ENCODE measurements at places on chromosomes 7 and 10.

- DNase-seq = no peak
Observed at GRCh38 chr10:116857156-116857555, 7.9 kb downstream of the ENO4 start.

- DNase-seq = peak; percentile 46
Observed at GRCh38 chr7:116249969-116250553, 39.7 kb downstream of the TES start.

DNA sequence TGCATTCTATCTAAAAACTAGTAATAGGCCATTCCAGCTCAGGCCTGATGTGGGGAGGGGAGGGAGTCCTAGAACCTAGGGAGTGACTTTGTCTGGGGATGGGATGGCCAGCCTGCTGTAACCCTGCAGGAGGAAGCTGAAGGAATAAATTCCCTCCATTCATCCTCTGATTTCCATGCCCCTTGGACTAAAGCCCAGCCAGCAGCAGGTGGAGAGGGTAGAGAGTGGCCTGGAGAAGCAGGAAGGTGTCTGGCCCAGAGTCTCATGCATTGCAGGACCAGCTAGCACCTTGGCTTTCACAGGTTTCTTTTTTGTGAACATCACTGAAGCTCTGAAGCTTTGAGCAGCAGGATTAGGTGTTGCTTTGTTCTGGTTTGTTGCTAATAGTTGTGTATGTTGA is 32.8 kb upstream of the CDH23 start:
- no peak for DNase-seq

- peak; percentile 76 for DNase-seq
Observed at GRCh38 chr7:36473454-36474282, 84.0 kb downstream of the ANLN start.

GRCh38 chr10:76540786-76541185 is 1096.8 kb downstream of the KCNMA1 start:
- no peak for DNase-seq

GRCh38 chr7:44408596-44408995 is 81.9 kb downstream of the NUDCD3 start:
- DNase-seq = peak; percentile 56

DNA sequence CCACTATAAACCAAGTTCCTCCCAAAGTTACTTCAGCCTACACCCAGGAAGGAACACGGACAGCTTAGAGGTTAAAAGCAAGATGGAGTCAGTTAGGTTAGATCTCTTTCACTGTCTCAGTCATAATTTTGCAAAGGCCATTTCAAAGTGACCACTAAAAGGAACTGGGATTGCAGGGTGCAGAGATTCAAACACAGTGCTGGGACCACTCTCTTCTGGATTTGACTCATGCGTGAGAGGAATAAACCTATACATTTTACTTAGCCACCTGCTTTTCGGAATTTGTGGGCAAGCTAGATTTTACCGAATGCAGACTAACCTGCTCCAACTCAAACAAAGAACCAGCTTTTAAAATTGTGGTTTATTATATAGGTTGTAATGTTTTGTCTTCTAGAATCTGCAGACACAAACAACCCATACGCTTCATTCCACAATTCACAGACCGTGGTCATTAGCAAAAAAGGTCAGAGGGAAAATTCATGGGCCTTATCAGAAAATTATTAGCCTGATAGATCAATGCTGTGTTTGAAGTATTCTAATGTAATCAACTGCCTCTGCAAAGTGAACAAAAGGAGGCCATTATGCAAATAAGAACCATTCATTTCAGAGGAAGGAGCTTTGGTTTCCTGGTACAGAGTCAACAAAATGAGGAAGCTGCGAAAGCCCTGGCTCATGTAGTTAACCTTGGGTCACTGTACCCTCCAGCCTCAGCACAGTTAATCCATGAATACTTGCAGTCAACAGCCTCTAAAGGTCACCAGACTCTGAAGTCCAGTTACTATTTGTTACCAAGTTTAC is 342.7 kb upstream of the KLF6 start:
- DNase-seq = no peak

DNA sequence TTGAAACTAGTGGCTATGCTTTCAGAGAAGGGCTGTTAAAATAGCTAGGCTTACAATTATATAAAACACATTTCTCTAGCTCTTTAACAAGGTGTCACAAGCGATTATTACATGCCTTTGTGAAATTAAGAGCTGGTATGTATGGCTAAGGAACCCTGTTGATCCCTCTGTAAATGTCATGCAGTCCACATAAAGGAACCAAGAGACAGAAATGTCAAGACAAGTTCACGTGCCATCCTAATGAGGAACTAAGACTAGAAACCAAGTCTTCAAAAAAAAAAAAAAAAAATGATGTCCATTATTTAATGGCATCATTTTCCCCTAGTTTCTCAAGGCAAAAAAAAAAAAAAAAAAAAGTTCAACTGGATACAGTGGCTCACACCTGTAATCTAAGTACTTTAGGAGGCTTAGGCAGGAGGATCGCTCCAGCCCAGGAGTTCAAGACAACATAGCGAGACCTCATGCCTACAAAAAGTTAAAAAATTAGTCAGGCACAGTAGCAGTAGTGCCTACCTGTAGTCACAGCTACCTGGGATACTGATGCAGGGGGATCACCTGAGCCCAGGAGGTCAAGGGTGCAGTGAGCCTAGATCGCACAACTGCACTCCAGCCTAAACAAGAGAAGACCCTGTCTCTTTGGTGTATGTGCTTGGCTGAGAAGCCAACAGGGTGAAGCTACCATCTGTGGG is 63.4 kb downstream of the SRPK2 start:
- DNase-seq = no peak

DNA sequence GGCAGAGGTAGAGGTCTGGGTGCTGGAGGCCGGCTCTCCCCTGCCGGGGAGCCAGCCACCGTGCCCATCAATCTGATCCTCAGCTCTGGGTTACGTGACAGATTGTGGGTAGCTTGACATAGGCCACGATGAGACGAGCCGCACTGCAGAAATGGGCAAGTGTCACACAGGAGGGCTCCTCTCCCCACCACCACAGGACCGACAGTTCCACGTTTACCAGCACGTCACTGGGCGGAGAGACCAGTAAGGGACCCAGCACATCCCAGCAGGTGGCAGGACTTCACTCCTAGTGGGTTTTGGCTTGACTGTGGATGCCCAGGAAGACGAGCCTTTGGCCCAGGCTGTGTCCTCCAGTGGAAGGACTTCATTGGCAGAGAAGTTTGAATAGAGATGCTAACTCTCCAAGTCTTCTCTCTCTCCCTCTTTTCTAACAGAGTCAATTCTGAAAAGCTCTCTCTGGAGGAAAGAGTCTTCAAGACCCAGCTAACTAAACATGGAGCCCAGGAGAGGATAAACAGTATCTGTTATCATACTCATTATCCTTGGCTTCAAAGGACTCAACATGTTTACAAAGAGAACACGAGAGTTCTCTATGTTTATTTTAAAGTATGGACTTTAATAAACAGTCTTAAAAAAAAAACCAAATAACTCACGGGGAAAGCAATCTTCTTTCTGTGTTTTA is 129.3 kb upstream of the JCAD start:
- DNase-seq = no peak

- peak; percentile 34 for DNase-seq
Observed at GRCh38 chr10:12431151-12432101, 82.1 kb downstream of the CAMK1D start.

DNA sequence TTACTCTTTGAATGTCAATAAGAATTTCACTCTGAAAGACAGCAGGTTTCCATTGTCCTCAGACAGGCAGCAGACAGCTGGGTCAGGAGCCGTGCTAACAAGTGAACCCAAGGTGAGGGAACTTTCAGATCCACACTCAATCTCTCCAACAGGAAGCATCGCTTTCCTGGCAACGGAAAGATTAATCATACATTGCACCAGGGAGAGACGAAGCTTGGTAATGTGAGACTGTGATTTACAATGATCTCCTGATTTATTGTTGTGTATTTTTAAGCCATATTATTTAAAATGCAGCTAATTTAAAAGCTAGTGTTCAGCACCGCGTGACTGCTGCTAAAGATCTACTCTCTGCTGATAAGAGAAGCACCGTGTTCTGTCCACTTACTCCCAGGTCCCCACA is 17.5 kb upstream of the NOM1 start:
- DNase-seq = no peak

DNA sequence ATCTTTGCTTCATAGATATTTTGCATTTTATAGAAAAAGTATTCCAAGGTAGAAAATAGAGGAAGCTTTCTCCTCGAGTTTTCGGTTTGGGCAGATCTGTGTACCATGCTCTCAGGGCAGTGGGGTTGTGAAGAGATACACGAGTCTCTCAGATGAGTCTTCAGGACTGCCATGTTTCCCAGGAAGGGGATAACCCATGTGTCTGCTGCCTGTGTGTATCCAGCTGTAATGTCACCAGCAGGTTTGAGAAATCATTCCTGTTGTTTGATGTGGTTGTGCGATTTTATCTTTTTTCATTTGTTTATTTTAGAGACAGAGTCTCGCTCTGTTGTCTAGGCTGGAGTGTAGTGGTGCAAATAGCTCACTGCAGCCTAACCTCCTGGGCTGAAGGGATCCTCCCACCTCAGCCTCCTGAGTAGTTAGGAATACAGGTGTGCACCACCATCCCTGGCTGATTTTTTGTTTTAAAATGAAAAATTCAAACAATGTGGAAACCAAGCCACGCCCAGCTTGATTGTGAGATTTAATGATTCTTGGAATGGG is 48.9 kb downstream of the SNX10 start:
- DNase-seq = no peak

DNA sequence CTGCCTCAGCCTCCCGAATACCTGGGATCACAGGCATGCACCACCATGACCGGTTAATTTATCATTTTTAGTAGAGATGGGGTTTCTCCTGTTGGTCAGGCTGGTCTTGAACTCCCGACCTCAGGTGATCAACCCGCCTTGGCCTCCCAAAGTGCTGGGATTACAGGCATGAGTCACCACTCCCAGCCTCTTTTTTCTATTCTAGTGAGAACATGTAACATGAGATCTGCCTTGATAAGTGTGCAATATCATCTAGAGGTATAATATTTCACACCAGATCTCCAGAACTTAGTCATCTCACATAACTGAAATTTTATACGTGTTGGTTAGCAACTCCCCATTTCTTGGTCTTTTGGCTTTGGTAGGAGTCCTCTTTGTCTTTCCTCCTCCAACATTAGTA is 656.9 kb downstream of the CNTNAP2 start:
- no peak for DNase-seq

DNA sequence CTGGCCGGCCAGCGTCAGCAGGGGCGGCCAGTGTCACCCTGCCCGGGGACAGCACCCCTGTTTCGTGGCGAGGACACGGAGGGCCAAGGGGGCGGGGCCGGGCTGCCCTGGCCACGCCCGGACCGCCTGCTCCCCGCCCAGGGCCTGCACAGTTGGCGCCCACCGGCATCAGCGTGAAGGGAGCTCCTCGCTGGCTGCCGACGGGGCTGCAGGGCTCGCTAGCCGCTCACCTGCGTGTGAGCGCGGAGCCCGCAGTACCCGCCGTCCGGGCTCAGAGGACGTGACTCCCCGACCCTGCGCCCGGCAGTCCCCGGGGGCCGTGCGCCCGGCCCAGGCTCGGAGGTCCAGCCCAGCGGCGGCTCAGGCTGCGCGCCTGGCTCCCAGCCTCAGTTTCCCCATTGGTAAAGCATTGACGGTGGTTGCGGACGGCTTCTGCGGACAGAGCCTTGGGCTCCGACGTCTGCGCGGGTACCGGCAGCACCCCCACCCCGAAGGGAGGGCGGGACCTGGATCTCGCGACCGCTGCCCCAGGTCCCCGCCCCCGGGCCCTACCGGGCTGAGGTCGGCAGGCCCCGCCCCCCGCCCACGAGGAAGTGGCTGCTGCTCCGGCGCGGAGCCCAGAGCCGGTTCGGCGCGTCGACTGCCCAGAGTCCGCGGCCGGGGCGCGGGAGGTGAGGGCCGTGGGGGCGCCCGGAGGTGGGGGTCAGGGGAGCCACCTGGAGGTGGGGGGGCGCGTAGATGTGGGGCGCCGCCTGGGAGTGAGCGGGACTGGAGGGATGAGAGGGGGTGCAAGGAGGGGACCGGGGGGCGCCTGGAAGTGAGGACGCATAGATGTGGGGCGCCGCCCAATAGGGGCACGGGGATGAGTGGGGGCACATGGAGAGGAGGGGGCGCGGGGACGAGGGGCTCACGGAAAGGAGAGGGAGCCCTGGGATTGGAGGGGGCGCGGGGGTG is at the start of gene ARPC1B:
ARPC1B (plus strand) TSS at position 620 of the 954 bp plus-strand sequence. CDS start 10,985 bp downstream, outside the sequence.
- peak; percentile 89 for DNase-seq

DNA sequence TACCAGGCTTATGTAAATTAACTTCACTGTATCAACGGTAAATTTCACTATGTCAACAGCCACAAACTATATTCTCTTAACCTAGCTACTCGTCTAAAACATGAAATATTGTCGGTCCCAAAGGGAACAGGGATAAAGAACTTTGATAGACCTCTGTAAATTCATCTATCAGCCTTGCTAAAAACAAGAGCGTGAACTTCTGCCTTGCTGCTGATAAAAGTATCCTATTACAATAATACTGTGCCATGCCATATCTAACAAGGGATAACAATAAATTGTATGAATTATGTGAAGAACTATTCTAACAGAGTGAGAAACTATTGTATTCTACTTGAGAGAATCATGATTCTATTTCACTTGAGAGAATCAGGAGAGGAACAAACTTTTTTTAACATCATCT is 117.2 kb downstream of the CNOT4 start:
- DNase-seq = no peak

- no peak for DNase-seq
Observed at GRCh38 chr7:5083311-5083711, 37.7 kb downstream of the RBAK start.

- no peak for DNase-seq
Observed at GRCh38 chr10:22915314-22915713, 12.5 kb upstream of the ARMC3 start.

DNA sequence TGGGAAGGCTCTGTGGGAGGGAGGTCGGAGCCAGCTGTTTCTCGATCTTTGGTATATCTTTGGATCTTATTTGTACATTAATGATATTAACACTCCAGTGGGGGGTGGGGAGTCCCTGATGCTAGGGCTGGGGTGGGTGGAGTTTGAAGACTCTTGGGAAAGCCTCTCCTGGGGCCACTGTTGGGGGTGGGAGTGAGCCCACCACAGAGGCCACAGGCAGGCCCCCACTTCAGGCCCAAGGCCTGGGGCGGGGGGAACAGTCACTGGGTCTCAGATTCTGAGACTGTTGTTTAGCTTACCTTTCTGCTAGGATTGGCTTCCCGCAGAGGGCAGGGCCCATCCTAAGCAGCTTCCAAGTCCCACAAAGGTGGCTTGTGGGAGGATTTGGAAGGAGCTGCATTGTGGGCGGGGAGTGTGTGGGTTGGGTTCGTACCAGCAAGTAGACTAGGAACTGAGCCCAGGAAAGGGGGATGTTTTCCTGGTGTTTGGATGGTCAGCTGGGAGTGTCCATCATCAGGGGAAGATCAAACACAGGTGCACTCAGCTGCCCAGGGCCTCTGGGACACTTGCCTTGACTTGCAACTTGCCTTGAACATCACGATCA is 11.9 kb downstream of the YKT6 start:
- no peak for DNase-seq

GRCh38 chr10:121514141-121514865 is 83.9 kb downstream of the FGFR2 start:
- no peak for DNase-seq

DNA sequence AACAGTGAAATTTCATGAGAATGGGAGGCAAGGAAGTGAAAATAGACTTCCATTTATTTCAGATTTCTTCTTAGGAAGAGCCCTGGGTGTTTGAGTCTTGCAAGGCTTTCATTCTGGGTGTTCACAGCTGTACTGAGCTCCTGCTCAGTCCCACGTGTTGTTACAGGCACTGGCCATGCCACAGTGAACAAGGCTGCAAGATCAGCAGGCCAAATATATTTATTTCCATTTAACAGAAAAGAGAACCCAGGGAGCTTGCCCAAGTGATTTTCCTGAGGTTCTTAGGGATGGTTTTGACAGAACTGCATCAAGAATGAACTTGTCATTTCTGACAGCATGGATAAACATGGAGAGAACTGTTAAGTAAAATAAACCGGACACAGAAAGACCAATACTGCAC is 54.5 kb upstream of the CD36 start:
- no peak for DNase-seq

GRCh38 chr7:99032928-99033327 is 111.0 kb downstream of the SMURF1 start:
- DNase-seq = no peak

All from neural progenitor cell (in vitro differentiated cells).